Kidney (tissue), 22 donors: ENCODE measurements at places on chromosomes 6 and 20. TPM values are rescaled to one million over a fixed set of nuclear protein-coding genes. Genes with fewer than 3 reads are reported as not detected.

Gene GHRH
- not detected for total RNA-seq

- H3K27ac ChIP-seq = no peak overlapping the region
- H3K27me3 ChIP-seq = no peaks in the 10 kb centered on the region
- H3K4me3 ChIP-seq = no peak overlapping the region
Measured at GRCh38 chr6:19472153-19472552, 365.0 kb upstream of the ID4 start.

DNA sequence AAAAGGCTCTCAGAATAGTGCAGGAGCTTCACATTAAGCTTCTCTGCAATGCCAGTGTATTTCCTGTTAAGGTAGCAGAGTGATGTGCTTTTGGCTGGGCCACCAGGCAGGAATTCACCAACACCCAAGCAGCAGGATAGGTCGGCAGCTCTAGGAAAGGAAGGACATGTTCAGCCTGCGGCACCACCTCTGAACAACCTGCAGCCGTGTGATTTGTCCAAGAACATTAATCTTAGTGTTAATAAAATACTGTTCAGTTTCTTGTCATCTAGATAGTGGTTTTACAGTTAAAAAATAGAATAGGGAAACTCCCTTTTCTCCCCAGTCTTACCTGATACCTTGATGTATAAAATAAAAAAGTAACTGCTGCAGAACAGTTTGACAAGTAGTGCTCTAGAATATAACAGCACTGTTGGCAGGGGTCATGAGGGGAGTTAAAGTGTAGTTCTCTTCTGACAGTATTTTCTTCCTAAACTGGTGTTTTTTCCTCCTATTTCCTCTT lies 18.8 kb downstream of the ZNF292 start:
- H3K4me1 ChIP-seq = no peaks in the 10 kb centered on the region
- no peak overlapping the region for H3K27ac ChIP-seq
- H3K4me3 ChIP-seq = no peak overlapping the region
- no peak for DNase-seq
- H3K36me3 ChIP-seq = no peaks in the 10 kb centered on the region

- H3K4me3 ChIP-seq = no peak overlapping the region
- no peak for DNase-seq
- H3K36me3 ChIP-seq = no peaks in the 10 kb centered on the region
- H3K27ac ChIP-seq = no peak overlapping the region
- H3K27me3 ChIP-seq = no peaks in the 10 kb centered on the region
- H3K4me1 ChIP-seq = peaks cover 14% of the 10 kb centered on the region
Measured at GRCh38 chr6:87669051-87669450, 33.0 kb downstream of the AKIRIN2 start.
